GDM1 (cell line): ENCODE measurements at places on chromosomes 4 and X.
A peak's percentile ranks its signal among the peaks of the same experiment; 100 is the strongest.

GRCh38 chrX:32532262-32532661, 679.1 kb downstream of the DMD start:
- DNase-seq = no peak

- DNase-seq = no peak
These were observed 24.1 kb downstream of the CXCL8 start for GRCh38 chr4:73764513-73764912.

DNA sequence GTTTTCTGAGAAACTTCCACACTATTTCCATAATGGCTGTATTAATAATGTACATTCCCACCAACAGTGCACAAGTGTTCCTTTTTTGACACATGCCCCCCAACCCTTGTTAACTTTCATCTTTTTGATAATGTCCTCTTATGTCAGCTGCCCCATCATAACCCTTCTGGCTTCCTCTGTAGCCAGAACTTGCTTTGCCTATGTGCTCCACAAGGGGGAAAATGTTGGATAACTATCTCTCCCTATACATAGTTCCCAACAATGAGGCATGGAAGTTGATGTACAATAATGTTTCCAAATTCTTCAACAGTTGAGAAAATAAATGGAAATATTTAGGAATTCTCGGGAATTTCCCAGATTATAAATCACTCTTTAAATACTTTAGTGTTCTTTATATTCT, 142.9 kb downstream of the ASB9 start:
- DNase-seq = no peak

DNA sequence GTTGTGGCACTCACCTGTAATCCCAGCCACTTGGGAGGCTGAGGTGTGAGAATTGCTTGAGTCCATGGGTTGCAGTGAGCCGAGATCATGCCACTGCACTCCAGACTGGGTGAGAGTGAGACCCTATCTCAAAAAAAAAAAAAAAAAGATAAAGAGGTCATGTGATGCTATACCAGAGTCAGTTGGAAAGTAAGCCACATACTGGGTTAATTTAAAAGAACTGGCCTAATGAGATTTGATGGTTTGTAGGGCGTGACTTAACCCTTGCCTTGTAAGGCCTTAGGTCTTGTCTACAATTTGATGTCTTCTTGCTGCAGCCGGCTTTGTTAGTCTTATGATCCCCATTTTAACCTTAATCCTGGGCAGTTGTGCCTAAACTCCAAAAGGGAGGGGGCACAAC, 5.2 kb downstream of the MGST2 start:
- no peak for DNase-seq

DNA sequence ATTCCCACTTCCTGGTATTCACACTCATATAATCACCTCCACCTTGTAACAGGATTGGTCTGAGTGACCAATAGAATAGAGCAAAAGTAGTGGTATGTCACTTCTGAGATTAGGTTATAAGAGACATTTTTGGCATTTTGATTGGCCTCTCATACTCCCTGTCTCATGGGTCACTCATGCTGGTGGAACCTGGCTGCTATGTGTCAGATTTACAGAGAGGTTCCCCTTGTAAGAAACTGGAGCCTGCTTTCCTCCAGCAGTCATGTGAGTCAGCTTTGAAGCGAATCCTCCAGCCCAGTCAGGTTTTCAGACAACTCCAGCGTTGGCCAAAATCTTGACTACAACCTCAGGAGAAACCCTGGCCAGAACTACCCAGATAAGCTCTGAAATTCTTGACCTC, 2.6 kb upstream of the OTUD4 start:
- DNase-seq = no peak

- no peak for DNase-seq
These were observed 78.7 kb upstream of the ZNF518B start for GRCh38 chr4:10535912-10536311.

DNA sequence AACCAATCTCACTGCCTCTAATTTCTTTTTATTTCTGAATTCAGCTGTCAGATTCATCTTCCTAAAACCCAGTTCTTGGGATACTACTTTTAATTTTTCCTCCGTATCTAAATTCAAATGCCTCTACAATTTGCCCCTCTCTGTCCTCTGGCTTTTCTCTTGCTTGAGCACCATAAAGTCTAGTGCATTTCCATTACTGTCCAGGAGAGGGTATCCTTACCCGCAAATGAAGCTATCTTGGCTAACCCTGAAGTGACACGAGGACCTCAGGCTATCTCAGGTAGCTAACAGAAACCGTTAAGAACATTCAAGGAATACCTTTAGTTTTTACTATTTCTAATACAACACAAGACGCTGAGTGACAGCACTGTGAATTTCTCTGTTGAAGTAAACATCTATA, 49.4 kb upstream of the PRR32 start:
- DNase-seq = peak; percentile 22

- no peak for DNase-seq
These were observed 332.3 kb upstream of the HTR2C start for GRCh38 chrX:114251575-114251974.

DNA sequence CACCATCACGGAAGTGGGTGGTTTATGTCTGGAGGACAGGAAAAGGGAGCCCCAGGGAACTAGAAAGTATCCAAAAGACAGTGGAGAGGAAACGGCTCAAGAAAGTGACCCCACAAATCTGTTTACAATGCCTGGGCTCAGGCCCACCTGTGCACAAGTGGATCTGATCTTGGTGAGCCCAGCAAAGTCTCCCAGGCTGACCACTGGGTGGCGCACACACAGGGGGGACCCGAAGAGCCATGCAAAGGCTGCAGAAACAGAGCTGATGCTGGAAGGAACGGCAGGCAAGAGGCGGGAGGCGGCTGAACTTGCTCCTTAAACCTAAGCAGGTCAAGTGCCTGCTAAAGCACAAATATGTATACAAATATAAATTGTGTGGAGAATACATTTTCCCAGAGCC, 9.6 kb downstream of the HAUS7 start:
- DNase-seq = peak; percentile 27

DNA sequence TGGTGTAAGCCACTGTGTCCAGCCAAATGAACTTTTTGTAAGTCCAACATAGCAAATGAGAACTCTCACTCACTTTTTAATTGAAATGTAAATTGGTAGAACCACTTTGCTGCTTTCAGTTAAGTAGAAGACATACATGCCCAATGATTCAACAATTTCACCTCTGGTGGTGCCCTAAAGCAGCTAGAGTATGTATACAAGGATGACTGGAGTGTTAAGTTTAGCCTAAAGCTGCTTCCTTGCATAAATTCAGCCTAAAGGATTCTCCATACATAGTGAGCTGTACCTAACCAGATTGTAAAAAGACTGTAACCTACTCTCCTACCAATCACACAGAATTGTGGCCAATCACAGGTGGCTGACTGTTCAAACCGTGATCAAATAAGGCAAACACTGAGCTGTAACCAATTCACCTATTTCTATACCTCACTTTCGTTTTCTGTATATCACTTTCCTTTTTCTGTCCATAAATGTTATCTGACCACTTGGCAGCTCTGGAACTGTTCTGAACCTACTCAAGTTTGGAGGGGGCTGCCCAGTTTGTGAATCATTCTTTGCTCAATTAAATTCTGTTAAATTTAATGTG, 39.9 kb downstream of the PDS5A start:
- no peak for DNase-seq

- DNase-seq = no peak
These were observed 72.6 kb upstream of the ADAMTS3 start for GRCh38 chr4:72641611-72642010.

DNA sequence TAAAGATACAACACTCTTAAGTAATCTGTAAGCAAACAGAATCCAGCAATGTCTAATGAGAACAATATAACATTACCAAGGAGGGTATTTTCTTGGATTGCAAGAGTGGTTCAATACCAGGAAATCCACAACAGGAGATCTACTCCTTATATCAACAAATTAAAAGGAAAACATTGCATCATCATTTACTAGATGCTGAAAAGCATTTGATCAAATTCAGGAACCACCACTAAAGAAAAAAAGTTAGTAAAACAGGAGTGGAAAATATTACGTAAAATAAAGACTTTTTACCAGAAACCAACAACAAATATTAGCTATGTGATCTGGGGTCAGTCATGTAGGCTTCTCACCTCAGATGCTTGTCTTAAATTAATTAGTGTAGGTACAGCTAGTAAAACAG, 66.8 kb upstream of the MAB21L2 start:
- no peak for DNase-seq

DNA sequence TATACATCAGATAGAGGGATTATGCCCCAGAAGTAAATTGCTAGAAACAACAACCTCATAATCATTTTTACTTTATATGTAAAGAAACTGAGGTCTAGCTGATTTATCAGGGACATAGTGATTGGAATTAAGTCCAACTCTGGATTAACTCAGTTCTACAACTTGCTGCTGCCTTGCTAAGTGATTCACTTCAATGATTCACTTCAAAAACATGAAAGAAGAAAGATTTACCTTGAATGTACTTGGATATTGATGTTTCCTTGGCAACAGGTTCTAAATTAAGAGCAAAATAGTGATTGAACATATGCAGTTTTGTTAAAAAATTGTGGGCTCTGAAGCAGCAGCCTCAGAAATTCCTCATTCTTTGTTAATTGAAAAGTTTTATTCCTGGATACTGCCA, 99.8 kb upstream of the H2AZ1 start:
- no peak for DNase-seq

DNA sequence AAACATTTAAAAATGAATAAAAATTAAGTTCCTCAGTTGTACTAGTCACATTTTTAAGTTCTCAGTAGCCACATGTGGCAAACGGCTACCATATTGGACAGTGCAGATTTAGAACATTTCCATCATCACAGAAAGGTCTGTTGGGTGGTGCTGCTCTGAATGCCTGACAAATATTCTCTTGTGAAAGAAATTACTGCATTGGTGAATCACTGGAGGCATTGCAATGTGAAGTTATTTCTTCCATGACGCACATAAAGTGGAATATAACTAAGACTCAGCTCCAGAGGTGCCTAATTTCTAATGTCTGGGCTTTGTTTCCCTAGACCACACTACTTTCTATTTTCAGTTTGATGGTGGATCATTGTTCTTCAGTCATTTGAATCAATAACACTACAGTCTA, 44.9 kb downstream of the CLNK start:
- no peak for DNase-seq

DNA sequence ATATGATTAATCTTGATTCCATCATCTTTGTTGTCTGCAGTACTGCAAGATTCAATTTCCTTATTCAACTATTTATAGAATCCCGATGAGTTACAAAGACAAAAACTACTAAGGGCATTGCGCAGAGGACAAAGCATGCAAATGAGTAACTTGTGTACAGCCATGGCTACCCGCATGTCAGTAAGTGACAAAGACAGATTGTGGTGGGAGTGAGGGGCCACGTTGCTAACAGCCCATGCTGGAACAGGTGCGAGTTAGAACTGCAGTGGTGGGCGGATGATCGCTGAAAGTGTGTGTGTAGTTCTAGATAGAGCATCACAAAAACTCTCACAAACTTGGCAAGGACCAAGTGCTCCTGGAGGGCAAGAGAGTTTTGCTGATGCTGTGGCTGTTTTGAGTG, 49.5 kb downstream of the ACOX3 start:
- DNase-seq = no peak

DNA sequence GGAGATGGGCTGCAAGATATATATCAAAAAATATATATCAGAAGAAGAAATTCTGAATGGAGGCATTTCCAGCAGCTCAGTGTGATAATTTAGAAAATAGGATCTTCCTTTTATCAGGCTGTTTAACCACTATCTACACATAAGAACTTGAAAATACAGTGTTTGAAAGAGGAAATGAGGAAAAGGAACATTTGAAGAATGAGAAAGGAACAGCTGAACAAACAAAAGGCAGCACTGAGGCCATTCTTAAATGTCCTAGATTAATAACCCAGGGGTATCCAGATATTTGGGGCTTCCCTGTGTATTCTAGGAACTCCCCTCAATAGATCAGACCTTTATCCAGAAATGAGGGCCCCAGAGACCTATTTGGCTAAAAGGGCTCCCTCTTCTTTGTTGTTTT, 4.1 kb downstream of the SLC39A8 start:
- no peak for DNase-seq

GRCh38 chr4:184583738-184584502, 65.3 kb downstream of the CASP3 start:
- no peak for DNase-seq
